ENCODE measurements at places on chromosomes 6 and 20. TPM values are rescaled to one million over a fixed set of nuclear protein-coding genes. Genes with fewer than 3 reads are reported as not detected.

Gene PRSS35
- total RNA-seq = 1.6 TPM

- DNase-seq = no peak
These were observed 161.2 kb upstream of the NRSN1 start for GRCh38 chr6:23964865-23965264.

Gene MAD2L1BP
- 46.5 TPM for total RNA-seq

DNA sequence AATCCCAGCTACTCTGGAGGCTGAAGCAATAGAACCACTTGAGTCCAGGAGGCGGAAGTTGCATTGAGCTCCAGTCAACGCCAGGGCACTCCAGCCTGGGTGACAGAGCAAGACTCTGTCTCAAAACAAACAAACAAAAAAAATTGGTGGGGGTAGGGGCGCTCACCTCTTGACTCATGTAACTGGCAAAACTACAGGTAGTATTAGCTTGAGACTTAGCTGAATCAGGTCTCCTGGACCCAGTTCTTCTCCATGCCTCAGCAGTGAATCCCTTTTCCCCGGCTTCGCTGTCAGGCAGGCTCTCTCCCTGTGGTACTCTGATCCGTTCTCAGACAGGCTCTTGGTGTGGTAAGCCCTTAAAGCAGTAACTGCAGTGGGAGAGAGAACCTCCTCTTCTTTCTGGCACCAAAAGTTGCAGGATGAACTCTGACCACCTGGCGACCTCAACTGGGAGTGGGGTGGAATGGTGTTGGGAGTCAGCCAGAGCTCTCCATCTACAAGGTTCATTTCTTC lies 12.9 kb downstream of the SLC9A8 start:
- no peak for DNase-seq

Gene ZFP64
- 27.0 TPM for total RNA-seq

DNA sequence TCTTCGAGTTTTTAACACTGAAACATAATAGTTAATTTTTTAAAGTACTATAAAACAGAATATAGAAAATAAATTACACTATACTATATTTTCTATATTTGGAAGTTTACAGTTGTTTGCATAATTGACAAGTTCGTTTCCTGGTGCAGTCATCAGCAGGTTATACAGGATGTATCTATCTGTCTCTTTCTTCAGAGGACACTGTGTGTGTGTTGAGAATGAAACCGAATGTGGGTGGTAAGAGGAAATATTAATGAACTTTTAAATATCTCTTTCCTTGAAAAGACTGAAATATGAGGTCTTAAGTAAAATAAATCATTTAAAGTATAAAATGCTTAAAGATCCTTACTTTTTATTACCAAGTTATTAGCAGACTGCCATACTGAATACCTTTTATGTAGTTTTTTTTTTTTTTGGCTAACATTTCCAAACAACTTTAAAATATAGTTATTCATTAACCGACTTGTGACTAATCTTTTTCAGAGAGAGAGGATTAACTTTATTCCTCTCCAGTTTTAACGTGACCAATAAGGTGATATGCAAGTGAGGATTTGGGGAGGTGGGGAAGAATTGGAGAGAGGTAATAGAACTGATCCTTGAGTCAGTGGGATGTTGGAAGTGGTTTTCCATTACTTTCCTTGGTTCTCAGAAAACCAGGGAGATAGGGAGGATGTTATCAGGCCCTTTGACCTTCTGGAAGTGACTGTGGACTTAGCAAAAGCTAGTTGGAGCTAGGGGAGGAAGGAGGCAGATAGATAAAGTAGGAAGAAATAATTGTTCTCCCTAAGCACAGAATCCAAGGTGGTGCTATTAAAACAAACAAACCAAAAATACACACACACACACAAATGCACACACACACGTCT lies 380.0 kb upstream of the FLRT3 start:
- no peak for DNase-seq

- DNase-seq = no peak
These were observed 1131.7 kb upstream of the EYS start for GRCh38 chr6:66838764-66839163.

Gene TAAR6
- not detected for total RNA-seq

Data from H7 (cell line).